ENCODE measurements at places on chromosomes 1 and 21. TPM values are rescaled to one million over a fixed set of nuclear protein-coding genes. Genes with fewer than 3 reads are reported as not detected.

Gene GPR52
- total RNA-seq: 0.58 TPM

Gene LY9
- 19.5 TPM for total RNA-seq

Gene ERICH3
- not detected for total RNA-seq

Gene LCE2A
- total RNA-seq: not detected

Gene CFHR5
- not detected for total RNA-seq

Gene LAMTOR5
- total RNA-seq: 160 TPM

Gene UCK2
- total RNA-seq: 72.2 TPM

Gene GFI1
- 54.3 TPM for total RNA-seq

Gene LAMB3
- total RNA-seq: 0.70 TPM

Gene HSD3B1
- not detected for total RNA-seq

Gene DCDC2B
- total RNA-seq: not detected

Gene ACTN2
- total RNA-seq: 0.11 TPM

Gene LRRC39
- total RNA-seq: 0.92 TPM

Gene SERPINC1
- not detected for total RNA-seq

Gene AKT3
- 34.6 TPM for total RNA-seq

Gene TGFB2
- total RNA-seq: not detected

Gene SAMD13
- total RNA-seq: 1.2 TPM

Gene ADAM30
- not detected for total RNA-seq

Gene C1orf185
- total RNA-seq: not detected

Gene MNDA
- not detected for total RNA-seq

Gene PPM1J
- 2.8 TPM for total RNA-seq

Gene TCHH
- total RNA-seq: not detected

Gene IL19
- not detected for total RNA-seq

Gene WLS
- not detected for total RNA-seq

Gene SPRR2E
- total RNA-seq: not detected

Gene TDRD5
- not detected for total RNA-seq

Gene KCNJ15
- total RNA-seq: not detected

Gene SH3BGR
- total RNA-seq: 4.8 TPM

Gene CCDC17
- total RNA-seq: 1.7 TPM
